ENCODE measurements at places on chromosomes 1 and 21. TPM values are rescaled to one million over a fixed set of nuclear protein-coding genes. Genes with fewer than 3 reads are reported as not detected.

DNA sequence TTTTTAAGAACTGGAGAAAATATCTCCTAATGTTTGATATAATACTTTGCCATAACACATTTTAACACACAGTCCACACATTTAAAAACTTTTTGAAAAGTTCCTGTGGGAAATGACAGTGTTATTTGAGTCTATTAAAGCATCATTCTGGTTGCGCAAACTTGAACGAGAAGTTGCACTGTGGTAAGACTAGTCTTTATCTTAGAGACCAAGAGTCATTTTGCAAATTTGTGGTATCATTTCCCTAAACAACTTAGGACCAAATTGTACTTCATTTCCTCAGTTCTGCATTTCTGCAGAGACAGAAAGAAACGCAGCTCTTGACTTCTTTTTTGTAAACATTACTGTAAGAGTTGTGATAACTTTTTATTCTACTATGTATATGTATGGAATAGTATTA, at the start of gene RGS18:
Gene RGS18, plus strand, starts transcription at position 282 of the 400 bp plus-strand sequence. CDS start 176 bp downstream, outside the sequence.
- no peak within 1 kb of the TSS for H3K4me3 ChIP-seq
- H3K4me1 ChIP-seq: no peaks in the 10 kb centered on the region
- H3K27me3 ChIP-seq: no peaks in the 10 kb centered on the region
- H3K36me3 ChIP-seq: no peaks in the 10 kb centered on the region
- H3K27ac ChIP-seq: no peak within 1 kb of the TSS
- no peak for DNase-seq

ANKRD34A gene
- 0.86 TPM for total RNA-seq

- no peaks in the 10 kb centered on the region for H3K36me3 ChIP-seq
- no peak for DNase-seq
- H3K27me3 ChIP-seq: peaks cover 41% of the 10 kb centered on the region
- no peak overlapping the region for H3K4me3 ChIP-seq
- H3K4me1 ChIP-seq: no peaks in the 10 kb centered on the region
Measured at GRCh38 chr1:118933051-118933781, 54.9 kb downstream of the TBX15 start.

DNA sequence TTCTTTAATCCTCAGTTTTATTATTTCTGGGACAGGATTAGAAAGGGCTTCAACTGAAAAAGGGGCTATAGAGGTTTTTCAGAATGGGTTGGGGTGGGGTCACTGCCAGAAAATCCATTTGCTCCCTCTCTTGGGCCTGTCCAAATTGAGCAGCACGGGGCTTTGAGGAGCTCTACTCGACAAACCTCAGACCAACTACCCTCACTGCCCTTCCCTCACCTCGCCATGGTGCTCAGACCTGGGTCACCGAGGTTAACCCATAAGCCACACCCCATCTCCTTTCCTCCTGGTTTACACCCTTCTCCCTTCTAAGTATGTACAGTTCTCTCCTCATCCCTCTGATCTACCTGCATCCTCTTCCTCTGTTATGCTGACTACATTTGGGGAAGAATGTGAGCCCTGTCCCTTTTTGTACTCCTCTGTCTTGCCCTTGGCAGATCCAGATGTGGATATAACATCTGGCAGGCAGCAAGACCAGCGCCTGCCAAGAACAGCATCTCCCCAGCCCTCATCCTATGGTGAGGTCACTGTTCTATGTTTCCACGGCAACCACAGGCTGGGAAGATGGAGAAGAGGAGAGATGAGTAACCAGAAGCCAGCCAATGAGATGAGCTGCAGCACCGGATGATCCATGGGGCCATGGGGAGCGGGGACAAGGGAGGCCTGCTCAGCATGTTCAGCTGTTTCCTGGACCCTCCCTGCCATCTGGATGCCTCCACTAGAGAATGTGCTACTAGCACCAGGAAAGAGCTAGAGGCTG, 3.7 kb upstream of the FABP3 start:
- no peaks in the 10 kb centered on the region for H3K27me3 ChIP-seq
- peaks cover 24% of the 10 kb centered on the region for H3K4me1 ChIP-seq
- DNase-seq: no peak
- no peaks in the 10 kb centered on the region for H3K36me3 ChIP-seq
- no peak overlapping the region for H3K4me3 ChIP-seq
- peak overlapping the region; percentile 30 for H3K27ac ChIP-seq

- H3K27ac ChIP-seq: peak overlapping the region; percentile 26
- peaks cover 17% of the 10 kb centered on the region for H3K4me1 ChIP-seq
- H3K36me3 ChIP-seq: no peaks in the 10 kb centered on the region
- no peak overlapping the region for H3K4me3 ChIP-seq
Measured at GRCh38 chr1:245926888-245927287, 580.2 kb downstream of the SMYD3 start.

DNA sequence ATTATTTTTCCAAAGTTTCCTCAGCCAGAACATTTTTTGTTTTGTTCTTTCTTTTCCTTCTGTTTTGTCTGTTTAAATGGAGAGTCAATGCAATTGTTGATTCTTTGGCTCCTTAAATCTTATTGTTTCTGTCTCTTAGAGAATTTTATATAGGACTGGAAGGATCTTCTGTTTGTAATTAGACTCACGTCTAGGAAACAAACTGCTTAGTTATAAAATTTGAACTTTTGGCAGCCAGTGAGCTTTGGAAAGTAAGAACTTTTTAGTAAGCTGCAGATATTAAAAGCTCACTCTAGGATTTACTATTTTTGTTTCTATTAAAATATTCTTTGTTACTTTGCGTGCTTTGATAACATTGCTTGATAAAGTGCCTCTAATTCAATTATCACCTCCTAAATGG, 109.8 kb upstream of the HNRNPU start:
- DNase-seq: no peak
- H3K4me1 ChIP-seq: peaks cover 23% of the 10 kb centered on the region
- H3K27ac ChIP-seq: peak overlapping the region; percentile 77
- H3K27me3 ChIP-seq: no peaks in the 10 kb centered on the region

- H3K27ac ChIP-seq: peak overlapping the region; percentile 79
- H3K4me3 ChIP-seq: no peak overlapping the region
- H3K36me3 ChIP-seq: no peaks in the 10 kb centered on the region
- H3K27me3 ChIP-seq: no peaks in the 10 kb centered on the region
Measured at GRCh38 chr1:116310180-116310579, 62.9 kb upstream of the ATP1A1 start.

- peak; percentile 20 for DNase-seq
- H3K4me1 ChIP-seq: peaks cover 12% of the 10 kb centered on the region
- H3K36me3 ChIP-seq: no peaks in the 10 kb centered on the region
- H3K4me3 ChIP-seq: peak within 1 kb of the TSS; percentile 84
- peaks cover 91% of the 10 kb centered on the region for H3K27me3 ChIP-seq
Measured at GRCh38 chr21:29939924-29940275, at the start of gene GRIK1. TSS of gene GRIK1 (minus strand) at chr21:29939996.

DNA sequence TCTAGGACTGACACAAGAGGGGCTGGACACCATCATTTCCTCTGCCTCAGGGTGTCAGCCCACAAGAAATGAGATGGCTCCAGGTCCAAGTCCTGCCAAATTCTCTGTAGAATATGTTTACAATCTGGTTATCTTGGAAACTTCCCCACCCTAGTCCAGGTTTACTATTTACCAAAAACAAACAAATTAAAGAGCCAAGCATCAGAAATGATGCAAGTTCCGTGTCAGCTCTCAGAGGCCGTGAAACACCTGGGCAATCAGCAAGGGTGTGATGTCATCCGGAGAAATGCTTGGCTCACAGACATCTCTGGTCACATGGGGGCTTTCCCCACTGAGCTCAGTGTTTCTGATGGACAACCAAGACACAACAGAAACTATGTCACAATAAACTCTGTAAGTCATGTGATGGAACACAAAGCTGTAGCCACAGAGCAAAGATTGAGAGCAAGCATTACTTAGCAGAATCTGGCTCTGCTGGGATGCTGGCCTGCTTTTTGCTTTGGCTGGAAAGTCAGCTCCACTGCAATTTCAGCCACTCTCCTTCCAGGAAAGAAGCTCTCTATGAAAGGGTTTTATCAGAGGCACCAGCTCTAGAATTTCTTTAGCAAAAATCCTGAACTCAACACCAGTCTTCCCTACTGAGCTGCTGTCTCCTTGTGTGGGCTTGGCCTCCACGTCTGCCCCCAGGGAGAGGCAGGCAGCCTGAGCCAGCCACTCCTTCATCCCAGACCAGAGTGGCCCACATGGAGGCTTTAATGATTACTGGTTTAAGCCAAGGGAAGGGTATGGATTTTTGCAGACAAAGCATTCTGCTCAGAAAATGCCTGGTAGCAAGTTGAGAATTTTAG, 55.9 kb downstream of the NENF start:
- peak overlapping the region; percentile 61 for H3K27ac ChIP-seq
- H3K36me3 ChIP-seq: no peaks in the 10 kb centered on the region
- H3K4me1 ChIP-seq: peaks cover 16% of the 10 kb centered on the region
- DNase-seq: no peak

DNA sequence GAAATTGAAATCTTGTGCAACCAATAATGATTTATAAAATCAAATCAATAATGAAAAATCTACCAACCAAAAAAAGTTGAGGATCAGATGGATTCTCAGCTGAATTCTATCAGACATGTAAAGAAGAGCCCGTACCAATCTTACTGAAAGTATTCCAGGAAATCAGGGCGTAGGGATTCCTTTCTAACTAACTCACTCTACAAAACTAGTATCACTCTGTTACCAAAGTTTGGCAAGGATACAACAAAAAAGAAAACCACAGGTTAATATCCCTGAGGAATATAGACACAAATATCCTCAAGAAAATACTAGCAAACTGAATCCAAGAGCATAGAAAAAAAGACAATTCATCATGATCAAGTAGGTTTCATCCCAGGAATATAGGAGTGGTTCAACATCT, 52.8 kb upstream of the ADGRL4 start:
- no peaks in the 10 kb centered on the region for H3K27me3 ChIP-seq
- DNase-seq: no peak
- no peaks in the 10 kb centered on the region for H3K4me1 ChIP-seq

Data from mesothelial cell of epicardium (in vitro differentiated cells).